K562 (cell line): ENCODE measurements at places on chromosomes 12 and 14. TPM values are rescaled to one million over a fixed set of nuclear protein-coding genes. Genes with fewer than 3 reads are reported as not detected.

- H3K27me3 ChIP-seq: peaks cover 7% of the 10 kb centered on the region; the same call in 2 of the 3 replicates
- no peaks in the 10 kb centered on the region for H3K4me1 ChIP-seq
- no peak overlapping the region for H3K27ac ChIP-seq
- DNase-seq: no peak
- no peak overlapping the region for H3K4me3 ChIP-seq
- H3K36me3 ChIP-seq: no peaks in the 10 kb centered on the region
Measured at GRCh38 chr12:106080041-106080790, 58.5 kb downstream of the NUAK1 start.

GRCh38 chr12:2944401-2945047 lies 14.7 kb upstream of the TEAD4 start:
- DNase-seq: peak; percentile 64
- H3K27me3 ChIP-seq: no peaks in the 10 kb centered on the region
- H3K36me3 ChIP-seq: no peaks in the 10 kb centered on the region; the same call in 2 of the 3 replicates
- H3K4me1 ChIP-seq: peaks cover 6% of the 10 kb centered on the region; the same call in 1 of the 3 replicates

DNA sequence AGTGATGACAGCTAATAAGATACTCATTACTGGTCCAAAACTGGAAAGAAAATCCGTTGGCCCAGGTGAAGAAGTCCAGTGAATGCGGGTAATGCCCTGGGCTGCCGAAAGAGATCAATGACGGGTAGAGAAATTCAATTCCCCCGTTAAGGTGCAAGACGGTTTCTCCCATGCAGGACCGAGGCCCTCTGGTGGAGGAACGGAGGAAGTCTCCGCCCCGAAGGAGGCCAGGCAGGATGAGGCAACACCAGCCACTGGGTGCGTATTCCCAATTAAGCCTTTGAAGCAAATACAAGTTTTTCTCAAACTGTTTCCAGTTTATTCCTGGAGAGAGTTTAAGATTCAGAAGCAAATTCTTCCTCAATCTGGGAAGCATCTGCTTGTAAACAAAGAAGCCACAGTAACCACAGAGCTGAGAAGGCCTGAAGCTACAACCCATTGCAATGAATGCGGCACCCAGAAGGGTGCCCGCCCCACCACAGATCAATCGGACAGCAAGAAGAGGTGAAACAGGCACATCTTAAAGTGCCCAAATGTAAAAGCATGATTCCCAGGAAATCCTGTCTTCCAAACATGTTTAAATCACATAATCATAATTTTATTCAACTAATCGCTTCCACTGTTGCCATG lies 118.5 kb downstream of the TTC7B start:
- peak; percentile 71 for DNase-seq
- no peaks in the 10 kb centered on the region for H3K4me1 ChIP-seq
- peaks cover 6% of the 10 kb centered on the region; the same call in 1 of the 3 replicates for H3K36me3 ChIP-seq
- no peaks in the 10 kb centered on the region for H3K27me3 ChIP-seq

The GOLGA5 gene
- total RNA-seq: 11.1 and 12.0 TPM in 2 replicates

GRCh38 chr12:32126720-32127119 lies 20.1 kb downstream of the BICD1 start:
- H3K27me3 ChIP-seq: no peaks in the 10 kb centered on the region
- no peak overlapping the region for H3K4me3 ChIP-seq
- no peaks in the 10 kb centered on the region for H3K36me3 ChIP-seq
- DNase-seq: no peak
- no peak overlapping the region for H3K27ac ChIP-seq

- peaks cover 40% of the 10 kb centered on the region for H3K4me1 ChIP-seq
- no peaks in the 10 kb centered on the region for H3K36me3 ChIP-seq
- peak; percentile 79 for DNase-seq
- H3K27me3 ChIP-seq: no peaks in the 10 kb centered on the region
- peak overlapping the region; percentile 68; the same call in 2 of the 3 replicates for H3K27ac ChIP-seq
Measured at GRCh38 chr14:76772300-76773187, 11.3 kb downstream of the VASH1 start.

DNA sequence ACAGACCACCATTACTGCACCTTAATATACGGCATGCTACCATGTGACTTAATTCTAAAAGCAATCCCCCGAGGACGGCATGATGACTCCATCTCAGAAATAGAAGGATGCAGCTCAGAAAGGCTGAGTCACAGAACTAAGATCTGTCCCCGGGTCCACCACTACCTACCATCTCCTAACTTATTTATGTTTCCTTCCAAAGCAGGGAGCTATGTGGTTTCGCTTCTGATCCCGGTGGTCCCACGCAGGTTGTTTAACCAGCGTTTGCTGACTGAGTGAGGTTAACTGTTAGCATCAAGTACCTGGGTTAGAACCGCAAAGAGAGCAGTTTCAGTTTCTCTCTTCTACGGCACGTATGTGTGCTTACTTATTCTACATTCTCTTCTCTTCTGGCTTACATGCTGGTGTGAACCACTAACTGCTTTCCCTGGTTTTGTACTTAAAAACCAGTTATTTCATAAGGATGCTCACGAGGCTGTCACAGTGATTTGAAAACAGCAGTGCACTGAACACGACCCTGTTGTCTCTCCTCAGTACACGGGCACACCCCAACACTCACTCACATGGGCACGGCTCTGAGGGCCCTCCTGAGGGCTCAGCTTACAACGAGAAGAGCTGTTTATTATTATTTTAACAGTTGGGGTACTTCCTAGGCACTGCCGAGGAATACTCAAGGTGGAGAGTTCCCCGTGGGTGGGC lies 66.7 kb downstream of the CCDC88C start:
- H3K27ac ChIP-seq: no peak overlapping the region
- H3K36me3 ChIP-seq: no peaks in the 10 kb centered on the region
- H3K4me3 ChIP-seq: no peak overlapping the region
- no peak for DNase-seq
- no peaks in the 10 kb centered on the region for H3K27me3 ChIP-seq

- H3K4me1 ChIP-seq: no peaks in the 10 kb centered on the region
- no peak overlapping the region for H3K4me3 ChIP-seq
- no peak for DNase-seq
- H3K27me3 ChIP-seq: no peaks in the 10 kb centered on the region
Measured at GRCh38 chr12:98935847-98936246, 290.8 kb downstream of the APAF1 start.

DNA sequence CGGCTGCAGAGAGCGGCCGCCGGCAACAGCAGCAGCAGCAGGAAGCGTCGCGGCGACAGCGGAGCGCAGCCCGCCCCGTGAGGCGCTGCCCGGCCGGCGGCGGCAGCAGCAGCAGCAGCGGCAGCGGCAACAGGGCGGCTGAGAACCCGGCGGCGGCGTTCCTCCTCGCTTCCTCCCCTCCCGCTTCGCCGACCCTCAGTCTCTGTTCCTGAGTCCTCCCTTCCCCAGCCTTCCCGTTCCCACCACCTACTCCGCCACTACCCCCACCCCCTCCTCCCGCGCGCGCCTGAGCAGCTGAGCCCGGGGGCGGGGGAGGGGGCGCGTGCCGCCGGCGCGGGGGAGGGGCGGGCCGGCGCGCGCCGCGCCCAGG lies 310 bp downstream of the BICDL1 start:
- H3K27ac ChIP-seq: no peak overlapping the region
- no peaks in the 10 kb centered on the region for H3K4me1 ChIP-seq
- H3K27me3 ChIP-seq: peaks cover 12% of the 10 kb centered on the region

GRCh38 chr12:109356577-109356976 lies 8.9 kb downstream of the MYO1H start:
- no peak overlapping the region for H3K4me3 ChIP-seq
- H3K27ac ChIP-seq: no peak overlapping the region
- H3K4me1 ChIP-seq: no peaks in the 10 kb centered on the region
- H3K27me3 ChIP-seq: peaks cover 27% of the 10 kb centered on the region
- DNase-seq: no peak
- no peaks in the 10 kb centered on the region for H3K36me3 ChIP-seq

The SERPINA12 gene
- total RNA-seq: not detected in 2 replicates
